ENCODE measurements at places on chromosomes 13 and 19. TPM values are rescaled to one million over a fixed set of nuclear protein-coding genes. Genes with fewer than 3 reads are reported as not detected.
A peak's percentile ranks its signal among the peaks of the same experiment; 100 is the strongest.

LILRB5 gene
- not detected for total RNA-seq

SHD gene
- 122 TPM for total RNA-seq

SLC8A2 gene
- total RNA-seq = 0.06 TPM

SLC25A41 gene
- not detected for total RNA-seq

SIAH3 gene
- total RNA-seq = not detected

FCHO1 gene
- total RNA-seq = 0.80 TPM

CYP4F8 gene
- not detected for total RNA-seq

CYP2A6 gene
- total RNA-seq = not detected

ANGPTL4 gene
- total RNA-seq = 82.3 TPM

SEMA6B gene
- total RNA-seq = 9.7 TPM

- DNase-seq = no peak
Measured at GRCh38 chr13:48231080-48231479, 1.9 kb upstream of the ITM2B start.

DNA sequence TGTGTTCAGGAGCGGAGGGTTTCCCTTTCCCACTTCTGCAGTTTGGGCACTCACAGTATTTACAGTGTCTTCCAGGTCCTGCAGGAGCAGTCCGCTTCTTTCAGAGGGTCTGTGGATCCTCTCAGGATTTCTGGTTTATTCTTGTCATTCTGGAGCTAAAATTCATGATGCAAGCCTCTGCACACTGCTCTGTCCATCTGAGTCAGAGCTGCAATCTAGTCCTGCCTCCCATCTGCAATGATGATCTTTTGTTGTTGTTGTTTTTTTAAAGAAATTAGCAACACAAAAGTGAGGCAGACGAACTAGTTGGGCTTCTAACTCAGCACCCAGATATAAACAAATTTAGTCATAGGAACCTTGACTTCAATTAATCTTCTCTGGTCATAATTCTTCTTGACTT lies 86.5 kb downstream of the DLEU7 start:
- DNase-seq = no peak

DNA sequence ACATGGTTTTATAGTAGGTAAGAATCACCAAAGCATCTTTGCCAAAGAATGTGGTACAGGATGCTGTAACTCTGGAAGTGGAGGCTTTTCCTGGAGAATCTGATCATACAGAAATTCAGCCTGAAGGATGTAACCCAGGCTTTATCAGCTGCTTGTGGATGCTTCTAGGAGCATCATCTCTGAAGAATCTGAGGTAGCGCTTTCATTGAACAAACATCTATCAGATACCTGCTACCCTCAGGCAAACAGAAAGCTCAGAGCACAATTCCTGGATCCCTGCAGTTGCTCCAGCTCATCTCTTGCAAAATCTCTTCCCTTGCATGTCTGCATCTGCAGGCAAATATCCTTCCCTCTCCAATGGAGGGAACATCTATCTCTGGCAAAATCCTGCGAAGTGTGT lies 9.3 kb downstream of the FAM124A start:
- DNase-seq = no peak

DNA sequence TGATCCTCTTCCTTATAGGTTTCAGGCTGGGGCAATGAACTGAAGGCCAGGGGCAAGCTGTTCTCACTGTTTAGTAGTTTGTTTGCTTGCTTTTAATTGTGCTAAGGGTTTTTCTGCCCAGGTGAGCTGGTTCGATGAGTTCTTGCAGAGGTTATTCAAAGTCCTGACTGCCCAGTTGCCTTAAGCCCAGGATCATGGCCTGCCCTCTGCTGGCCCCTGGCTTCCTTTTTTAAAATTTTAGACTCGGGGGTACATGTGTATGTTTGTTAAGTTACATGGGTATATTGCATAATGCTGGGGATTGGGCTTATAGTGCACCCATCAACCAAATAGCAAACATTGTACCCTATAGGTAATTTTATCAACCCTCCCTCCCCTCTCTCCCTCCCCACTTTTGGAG lies 65.7 kb downstream of the ZNF536 start:
- no peak for DNase-seq

DNA sequence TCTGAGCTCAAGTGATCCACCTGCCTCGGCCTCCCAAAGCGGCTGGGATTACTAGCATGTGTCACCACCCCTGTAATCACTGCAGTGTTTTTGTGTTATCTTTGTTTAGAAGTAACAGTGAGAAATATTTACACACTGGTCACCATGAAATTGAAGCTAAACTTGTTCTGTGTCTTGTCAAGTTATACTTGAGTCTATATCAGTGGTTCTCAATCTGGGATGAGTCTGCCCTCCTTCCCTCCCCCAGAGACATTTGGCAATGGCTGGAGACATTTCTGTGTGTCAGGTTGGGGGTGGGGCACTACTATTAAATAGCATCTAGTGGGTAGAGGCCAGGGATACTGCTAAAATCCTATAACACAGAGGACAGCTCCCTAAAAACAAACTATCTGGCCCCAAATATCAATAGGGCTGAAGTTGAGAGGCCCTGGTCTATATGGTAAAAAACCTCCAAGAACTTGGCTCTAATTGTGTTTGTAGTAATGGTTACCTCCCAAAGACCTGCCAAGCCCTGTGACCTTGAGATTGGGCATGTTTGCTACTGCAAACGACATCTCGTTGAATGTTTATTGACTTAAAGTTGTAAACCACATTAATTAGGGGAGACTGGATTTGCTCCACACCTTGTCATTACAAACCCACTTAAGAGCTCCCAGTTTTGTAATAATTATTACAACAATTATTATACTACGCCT lies 6.9 kb downstream of the CTU1 start:
- DNase-seq = no peak

- DNase-seq = peak; percentile 40
Measured at GRCh38 chr13:47945738-47946137, 55.3 kb downstream of the SUCLA2 start.

GRCh38 chr13:26300140-26300539 lies 46.2 kb downstream of the CDK8 start:
- peak; percentile 70 for DNase-seq

DNA sequence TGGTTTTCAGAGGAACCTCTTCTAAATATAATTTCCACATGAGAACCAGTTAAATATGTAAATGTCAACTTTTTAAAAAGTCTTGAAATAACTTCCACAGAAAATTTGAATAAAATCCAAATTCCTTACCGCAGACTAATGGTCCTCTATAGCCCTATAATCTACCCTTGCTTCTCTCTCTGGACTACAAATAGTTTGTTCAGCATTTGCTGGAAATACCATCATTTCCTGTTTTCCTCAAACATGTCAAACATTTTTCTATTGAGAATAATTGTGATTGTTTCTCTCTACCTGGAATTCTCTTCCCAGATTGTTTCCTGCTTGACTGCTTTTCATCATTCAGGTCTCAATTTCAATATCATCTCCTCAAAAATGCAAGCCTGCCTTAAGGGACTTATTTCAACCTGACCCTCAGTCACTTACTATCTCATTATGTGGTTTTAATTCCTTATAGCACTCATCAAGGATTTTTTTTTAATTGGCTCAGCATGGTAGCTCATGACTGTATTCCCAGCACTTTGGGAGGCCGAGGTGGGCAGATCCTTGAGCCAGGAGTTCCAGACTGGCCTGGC lies 898.9 kb upstream of the MIR17HG start:
- DNase-seq = no peak

DNA sequence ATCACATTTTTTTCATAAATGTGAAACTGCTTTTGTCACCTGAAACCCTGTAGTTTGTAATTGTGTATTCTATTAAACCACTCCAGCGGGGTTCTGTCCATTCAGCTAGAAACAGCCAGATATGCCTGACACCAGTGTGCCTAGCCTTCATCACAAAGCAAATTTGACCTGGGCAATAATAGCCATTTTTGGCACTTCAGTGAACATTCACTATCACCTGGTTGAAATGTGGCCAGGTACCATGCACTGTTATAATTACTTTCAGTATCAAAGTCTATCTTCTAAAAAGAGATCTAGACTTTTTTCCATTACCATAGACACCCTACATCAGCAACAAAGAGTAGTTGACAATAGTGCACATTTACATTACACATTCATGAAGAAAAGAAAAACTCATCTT lies 64.5 kb downstream of the ZNF257 start:
- DNase-seq = no peak

DNA sequence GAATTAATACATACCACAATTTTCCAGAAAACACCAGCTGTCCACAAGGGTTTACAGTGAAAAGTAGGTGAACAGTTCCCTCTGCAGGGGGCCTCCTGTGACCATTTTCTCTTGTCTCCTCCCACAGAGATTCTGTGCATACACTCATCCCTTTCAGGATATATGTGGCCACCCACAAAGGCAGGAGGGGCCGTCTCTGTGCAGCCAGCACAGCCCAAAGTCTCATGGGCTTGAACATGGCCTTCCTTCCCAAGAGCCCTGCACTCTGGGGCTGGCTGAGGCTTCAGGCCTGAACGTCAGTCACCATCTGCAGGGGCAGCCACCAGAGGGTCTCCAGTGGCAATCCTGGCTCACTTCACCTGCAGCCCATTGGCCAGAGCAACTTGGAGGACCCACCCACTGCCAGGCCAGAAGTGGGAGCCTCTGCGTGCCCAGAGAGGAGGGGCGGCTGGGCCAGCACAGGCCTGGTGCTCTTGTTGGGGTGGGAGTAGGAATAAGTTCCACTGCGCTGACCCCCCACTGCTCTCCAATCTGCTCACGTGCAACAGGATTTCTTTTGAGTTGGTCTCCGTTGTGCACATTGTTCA lies 25.1 kb downstream of the TMEM161A start:
- DNase-seq = peak; percentile 55

DNA sequence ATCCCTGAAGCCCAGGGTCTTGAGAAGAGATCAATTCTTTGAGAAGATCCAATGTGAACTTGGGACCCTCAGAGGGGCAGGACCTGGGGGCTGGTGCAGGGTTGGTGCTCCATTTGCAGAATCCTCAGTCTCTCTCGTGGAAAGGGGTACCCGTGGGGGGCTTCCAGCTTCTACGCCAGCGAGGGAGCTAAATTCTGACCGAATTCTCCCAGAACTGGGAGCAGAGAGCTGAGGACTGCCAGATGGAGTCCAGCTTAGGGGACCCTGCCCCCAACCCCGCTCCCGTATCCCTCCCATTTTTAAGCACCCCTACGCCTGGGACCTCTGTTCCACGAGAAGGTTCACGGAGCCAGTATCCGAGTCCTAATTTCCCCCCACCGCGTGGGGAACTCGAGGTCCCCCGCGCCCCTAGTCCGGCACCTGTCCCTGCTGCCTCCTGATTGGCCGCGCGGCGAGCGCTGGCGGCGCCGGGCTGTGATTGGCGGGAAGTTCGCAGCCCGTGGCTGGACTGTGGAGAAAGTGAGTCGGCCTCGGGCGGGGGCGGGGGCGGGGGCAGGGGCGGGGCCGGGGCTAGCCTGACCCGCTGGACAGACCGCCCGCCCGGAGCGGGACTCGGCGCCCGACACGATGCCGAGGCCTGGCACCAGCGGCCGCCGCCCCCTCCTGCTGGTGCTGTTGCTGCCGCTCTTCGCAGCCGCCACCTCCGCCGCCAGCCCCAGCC lies 4.4 kb upstream of the LTBP4 start:
- no peak for DNase-seq

DNA sequence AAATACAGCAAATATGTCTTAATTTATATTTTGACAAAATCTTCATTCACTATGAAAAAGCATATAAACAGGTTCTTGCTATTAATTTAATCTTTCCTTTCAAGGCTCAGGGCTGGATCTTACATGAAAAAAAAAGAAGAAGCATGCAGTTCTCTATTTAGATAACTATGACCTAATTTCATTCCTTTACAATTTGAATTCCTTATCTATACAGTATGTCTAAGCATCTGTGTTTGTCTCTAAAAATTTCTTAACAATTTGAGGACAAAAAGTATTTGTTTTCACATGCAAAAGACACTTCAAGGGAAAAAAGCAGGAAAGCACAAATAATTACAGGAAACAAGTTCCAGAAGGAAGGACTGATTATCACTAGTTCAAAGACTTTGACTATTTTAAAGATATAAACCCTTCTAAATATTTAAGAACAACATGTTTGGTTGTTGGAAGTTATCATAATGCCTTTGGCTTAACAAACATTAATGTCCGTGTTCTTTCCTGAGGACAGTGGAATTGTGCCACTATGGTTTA lies 157.5 kb downstream of the TBC1D4 start:
- DNase-seq = no peak

DNA sequence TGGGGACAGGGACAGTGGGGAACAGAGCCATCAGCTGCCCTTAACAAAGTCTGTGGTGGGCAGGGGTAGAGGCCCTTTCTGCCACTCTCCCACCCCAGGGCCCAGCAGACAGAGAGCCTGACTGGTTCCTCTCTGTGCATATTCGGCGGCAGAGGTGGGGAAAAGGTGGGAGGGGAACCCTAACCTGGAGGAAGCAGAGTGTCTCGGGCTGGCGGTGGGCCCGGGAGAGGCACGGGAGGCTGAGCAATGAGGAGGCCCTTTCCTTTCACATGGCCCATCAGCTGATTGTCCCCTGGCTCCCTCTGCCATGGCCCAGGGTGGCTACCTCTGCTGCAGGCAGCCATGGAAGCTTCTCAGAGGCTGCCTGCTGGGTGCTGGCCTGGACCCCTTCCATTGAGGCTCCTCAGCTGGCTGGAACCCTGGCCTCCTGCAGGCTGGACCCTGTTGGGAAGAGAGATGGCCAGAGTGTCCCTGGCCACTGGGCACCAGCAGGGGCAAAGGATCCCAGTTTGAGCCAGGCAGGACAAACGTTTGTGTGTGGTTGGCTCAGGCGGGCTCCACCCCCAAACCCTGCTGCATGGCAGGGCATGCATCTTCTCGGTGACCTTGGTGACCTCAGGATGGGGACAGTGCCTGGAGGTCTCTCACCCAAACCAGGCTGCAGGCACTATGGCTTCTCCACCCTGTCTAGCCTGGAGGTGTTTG lies 202.8 kb upstream of the ZNF536 start:
- DNase-seq = no peak

- no peak for DNase-seq
Measured at GRCh38 chr19:3183721-3184641, 1.7 kb upstream of the NCLN start.

DNA sequence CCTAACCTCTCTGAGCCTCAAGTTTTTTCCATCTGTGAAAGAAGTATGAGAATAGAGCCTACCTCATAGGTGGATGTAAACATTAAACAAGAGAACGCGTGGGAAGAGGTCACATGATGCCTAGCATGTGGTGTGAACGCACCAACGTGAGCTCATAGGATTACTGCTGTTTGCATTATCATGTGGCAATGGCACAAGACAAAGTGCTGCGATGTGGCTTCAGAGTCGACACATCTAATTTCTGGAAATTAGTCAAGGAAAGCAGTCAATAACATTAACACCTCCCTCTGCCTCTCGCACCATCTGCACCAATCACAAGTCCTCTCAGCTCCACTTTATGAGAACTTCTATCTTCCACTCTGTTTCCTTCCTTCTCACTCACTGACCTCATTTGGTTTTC lies 489.7 kb downstream of the COG6 start:
- no peak for DNase-seq

DNA sequence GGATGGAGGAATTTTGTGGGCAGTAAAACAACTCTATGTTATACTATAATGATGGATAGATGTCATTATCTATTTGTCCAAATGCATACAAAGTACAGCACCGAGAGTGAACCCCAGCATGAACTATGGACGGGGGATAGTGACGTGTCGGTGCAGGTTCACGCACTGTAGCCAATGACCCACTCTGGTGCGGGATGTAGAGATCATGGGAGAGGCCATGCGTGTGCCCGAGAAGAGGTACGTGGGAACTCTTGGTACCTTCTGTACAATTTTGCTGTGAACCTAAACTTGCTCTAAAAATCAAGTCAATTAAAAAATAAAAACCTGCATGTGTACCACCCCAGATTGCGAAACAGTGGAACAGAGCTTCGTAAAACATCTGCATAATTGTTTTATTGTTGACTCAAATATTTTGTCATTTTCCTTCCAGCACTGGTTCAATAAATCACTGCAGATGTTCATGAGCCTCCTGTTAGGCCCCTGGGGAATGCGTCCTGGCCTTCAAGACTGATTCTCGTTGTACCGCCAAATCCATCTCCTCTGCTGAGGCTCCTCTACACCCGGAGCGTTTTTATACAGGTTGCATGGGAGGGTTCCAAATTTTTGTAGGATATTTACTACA lies 30.9 kb downstream of the COL4A1 start:
- no peak for DNase-seq

Measured in LHCN-M2 (cell line).